ENCODE measurements at places on chromosomes 11 and 22.
A peak's percentile ranks its signal among the peaks of the same experiment; 100 is the strongest.

DNA sequence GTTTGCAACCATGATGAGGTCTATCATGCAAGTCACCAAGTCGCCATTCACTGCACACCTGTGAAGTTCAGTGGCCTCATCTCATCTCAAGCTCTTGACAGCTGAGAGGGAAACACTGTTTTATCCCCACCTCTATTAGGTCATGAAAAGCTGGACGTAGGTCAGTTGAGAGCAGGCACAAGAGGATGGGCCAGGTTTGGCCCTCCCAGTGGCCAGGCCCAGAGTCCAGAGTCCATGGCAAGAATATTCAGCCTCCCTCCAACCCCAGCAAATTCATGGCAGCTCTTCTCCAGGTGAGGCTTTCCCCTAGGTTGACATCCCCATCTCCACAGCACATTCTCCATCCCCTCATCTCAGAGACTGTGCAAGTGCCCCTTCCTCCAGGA, 22.0 kb upstream of the ISX start:
- no peak for DNase-seq

DNA sequence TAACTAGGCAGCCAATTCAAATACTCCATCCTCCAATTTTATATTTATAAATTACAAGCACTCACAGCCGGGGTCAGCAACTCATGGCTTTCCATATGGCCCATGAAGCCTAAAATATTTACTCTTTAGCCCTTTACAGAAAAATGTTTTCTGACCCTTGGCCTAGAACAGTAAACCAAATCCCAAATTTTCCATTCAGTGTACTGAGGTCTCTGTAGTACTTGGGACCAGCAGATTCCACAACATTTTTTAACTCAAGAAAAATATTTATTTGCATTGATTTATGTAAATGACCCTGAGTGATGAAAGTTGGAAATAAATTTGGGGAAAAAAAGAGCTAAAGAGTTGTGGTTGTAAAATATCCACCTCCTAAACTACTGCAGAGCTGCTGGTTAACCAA, 82.6 kb downstream of the SLC1A2 start:
- DNase-seq, result no peak

GRCh38 chr22:27800250-27801201, 1.0 kb downstream of the MN1 start:
- DNase-seq, result no peak

DNA sequence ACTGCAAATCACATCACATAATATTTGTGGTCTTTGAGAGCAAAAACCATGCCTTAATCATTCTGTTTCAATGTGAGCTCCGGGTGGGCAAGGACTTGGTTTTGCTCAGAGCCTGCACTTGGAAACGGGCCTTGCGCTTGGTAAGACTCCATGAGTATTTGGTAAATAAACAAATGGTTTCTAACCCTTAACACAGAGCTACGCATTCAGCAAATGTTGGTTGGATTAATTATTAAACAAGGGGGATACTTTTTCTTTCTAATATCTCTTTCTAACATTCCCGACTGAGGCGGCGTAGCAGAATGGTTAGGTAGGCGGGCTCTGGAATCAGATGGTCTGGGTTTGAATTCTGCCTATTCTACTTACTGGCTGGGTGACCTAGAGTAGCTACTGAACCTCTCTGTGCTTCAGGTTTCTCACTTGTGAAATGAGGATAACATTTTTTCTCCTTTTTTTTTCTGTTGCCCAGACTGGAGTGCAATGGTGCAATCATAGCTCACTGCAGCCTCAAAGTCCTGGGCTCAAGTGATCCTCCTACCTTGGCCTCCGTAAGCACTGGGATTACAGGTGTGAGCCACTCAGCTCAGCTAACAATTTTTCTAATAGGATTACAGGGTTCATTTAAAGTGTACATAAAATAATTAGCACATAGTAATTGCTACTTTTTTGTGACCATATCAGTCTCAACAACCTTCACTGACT, 3.4 kb upstream of the FAM83F start:
- no peak for DNase-seq

- no peak for DNase-seq
These were observed 15.8 kb downstream of the SHANK3 start for GRCh38 chr22:50688448-50688847.

GRCh38 chr11:102560555-102561011, 30.0 kb upstream of the MMP7 start:
- peak; percentile 73 for DNase-seq

DNA sequence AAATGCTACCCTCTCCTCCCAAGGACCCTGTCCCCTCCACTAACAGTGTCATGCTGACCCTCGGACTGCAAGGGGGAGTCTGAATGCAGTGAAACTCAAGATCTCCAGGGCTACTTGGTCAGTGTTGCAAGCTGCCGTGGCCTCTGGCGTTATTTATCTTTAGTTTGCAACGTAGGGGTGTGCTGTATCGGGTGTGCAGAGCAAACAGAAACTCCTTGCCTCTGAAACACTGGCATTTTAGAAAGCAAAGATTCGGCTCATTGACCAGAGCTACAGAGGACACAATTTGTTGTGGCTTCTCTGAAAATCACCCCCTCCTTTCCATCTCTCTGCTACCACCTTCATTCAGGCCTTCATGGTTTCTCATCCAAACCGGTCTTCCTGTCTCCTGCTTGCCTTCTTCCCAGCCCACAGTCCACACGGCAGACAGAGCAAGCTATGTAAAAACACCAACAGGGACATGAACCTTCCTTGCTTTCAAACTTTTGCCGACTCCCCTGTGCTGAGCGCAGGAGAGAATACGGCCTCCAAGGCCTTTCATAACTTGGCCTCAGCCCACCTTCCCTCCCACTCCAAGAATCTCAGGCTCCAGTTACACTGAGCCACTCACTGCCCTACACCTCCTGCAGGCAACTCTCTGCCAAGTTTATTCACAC, 14.9 kb downstream of the FZD4 start:
- no peak for DNase-seq

- DNase-seq, result no peak
These were observed 328.2 kb upstream of the SORL1-AS1 start for GRCh38 chr11:121780971-121781370.

DNA sequence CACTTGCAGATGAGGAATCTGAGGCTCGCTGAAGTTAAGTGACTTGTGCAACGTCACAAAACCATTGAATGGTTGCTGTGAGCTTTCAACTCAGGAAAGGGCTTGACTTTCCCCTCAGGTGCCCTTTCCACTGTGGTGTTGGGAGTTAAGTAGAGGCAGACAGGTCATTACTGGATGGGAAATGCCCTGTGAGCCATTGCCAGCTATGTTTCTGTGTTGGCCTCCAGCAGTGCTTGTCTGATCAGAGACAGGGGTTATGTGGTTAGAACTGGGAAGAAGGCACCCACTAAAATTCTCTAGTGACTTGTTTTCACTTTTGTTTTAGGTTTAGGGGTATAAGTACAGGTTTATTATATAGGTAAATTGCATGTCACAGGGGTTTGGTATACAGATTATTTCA, 96.6 kb downstream of the FDX1 start:
- DNase-seq, result no peak

DNA sequence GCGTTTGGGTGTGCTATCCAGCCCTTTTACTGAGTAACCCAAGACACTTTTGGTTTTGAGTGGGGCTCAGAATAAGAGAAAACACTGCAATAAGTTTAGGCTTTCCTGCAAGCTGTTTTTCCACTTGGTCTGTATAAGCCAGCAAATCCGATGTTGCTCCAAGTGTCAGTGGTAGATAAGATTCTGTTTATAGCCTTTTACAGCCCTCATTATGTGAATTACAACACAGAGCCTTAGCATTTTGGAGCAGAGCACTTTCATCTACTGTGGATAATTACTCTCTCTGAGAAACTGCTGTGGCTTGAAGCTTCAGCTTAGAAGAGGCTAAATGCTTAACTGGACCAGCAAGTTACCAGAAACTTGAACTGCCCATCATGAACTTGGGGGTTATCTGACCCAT, 601.1 kb downstream of the JRKL start:
- no peak for DNase-seq

- no peak for DNase-seq
These were observed 7.4 kb downstream of the DUSP8 start for GRCh38 chr11:1564535-1565172.

- DNase-seq, result no peak
These were observed 113.5 kb downstream of the SLC1A2 start for GRCh38 chr11:35305670-35306382.

- peak; percentile 56 for DNase-seq
These were observed 88.3 kb upstream of the MTMR2 start for GRCh38 chr11:96012086-96012824.

- no peak for DNase-seq
These were observed 31.3 kb downstream of the CEP57 start for GRCh38 chr11:95821640-95822039.

GRCh38 chr11:90774727-90775566, 552.1 kb upstream of the CHORDC1 start:
- no peak for DNase-seq

GRCh38 chr11:118947091-118947490, 9.0 kb upstream of the UPK2 start:
- DNase-seq, result no peak

- no peak for DNase-seq
These were observed 33.1 kb upstream of the CYB5R3 start for GRCh38 chr22:42682113-42682851.

DNA sequence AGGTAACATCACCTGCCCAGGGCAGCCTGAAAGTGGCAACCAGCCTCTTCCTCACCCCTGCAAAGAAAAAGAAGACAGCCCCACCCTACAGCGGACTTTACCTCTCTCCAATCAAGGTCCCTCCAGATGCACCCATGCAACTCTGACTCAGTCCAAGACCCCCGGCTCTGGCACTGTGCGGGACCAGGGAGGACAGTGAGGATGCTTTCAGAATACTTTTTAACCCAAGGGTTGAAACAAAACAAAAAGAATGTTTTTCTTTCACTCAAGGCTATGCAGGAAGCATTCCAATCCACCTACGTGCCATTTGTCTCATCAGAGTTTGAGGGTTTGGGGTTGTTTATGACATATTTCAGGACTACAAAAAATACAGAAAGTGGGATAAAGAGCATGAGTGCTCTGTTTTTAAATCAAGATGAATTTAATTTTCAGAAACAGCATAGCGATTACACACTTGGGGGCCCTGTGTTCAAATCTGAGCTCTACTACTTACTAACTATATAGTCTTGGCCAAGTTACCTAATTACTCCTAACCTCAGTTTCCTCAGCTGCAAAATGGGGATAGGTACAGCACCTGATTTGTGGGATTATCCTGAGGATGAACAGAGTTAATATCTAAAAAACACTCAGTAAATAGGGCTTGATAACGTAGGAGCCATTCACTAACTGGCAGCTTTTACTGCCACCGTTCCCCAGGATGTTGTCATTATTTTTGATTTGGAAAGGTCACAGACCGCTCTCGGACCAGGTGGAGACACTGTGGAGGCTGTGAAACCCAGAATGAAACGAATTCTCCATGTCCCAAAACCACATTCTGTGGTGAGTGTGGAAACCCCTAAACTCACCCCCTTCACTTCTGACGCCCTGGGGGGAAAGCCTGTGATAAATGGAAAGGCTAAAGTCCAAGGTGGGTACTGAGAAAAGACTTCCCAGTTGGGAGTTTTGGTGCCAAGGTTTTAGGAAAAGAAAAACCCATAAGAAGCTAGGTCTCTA, 5.6 kb downstream of the PLAAT3 start:
- DNase-seq, result no peak

- no peak for DNase-seq
These were observed 67.5 kb upstream of the TIMP3 start for GRCh38 chr22:32733923-32734514.

GRCh38 chr11:76699451-76700091, 29.0 kb upstream of the LRRC32 start:
- no peak for DNase-seq

GRCh38 chr11:65856689-65857499, 1.1 kb downstream of the CFL1 start:
- DNase-seq, result peak; percentile 87

DNA sequence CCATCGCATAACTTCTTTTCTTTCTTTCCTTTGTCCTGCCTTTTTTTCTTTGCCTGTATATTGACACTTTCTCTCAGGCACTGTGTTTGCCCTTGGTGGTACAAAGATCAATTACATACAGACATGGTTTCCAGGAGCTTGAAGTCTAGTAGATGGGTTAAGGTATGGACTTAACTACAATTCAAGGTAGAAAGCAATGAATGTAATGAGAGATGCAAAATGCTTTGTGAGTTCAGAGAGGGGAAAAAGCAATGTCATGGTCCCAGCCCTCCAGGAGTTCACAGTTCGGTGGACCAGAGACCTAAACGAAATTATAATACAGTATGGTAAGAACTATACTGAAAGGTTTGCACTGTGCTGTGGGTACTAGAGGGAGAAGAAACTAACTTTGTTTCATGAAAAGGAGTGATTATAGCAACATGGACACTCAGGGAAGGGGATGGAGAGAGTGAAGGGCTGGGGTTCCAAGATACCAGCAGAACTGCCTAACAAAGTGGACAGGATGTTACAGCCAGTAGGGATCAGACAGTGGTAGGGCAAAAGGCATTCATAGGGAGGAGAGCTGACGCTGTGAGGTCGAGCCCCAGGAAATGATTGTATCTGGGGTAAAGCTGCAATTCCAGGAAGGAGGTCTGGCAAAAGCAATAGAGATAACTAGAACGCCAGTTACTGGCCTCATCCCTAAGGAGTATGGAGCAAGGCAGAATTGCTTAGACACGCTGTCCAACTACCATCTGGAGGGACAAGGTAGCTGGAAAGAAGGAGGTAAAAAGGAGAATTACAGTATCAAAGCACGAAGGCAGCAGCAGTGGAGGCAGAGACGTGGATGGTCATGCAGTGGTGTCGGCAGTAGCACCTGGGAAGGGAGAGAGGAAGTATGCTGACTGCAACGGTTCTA, 158.3 kb upstream of the MTMR2 start:
- no peak for DNase-seq

DNA sequence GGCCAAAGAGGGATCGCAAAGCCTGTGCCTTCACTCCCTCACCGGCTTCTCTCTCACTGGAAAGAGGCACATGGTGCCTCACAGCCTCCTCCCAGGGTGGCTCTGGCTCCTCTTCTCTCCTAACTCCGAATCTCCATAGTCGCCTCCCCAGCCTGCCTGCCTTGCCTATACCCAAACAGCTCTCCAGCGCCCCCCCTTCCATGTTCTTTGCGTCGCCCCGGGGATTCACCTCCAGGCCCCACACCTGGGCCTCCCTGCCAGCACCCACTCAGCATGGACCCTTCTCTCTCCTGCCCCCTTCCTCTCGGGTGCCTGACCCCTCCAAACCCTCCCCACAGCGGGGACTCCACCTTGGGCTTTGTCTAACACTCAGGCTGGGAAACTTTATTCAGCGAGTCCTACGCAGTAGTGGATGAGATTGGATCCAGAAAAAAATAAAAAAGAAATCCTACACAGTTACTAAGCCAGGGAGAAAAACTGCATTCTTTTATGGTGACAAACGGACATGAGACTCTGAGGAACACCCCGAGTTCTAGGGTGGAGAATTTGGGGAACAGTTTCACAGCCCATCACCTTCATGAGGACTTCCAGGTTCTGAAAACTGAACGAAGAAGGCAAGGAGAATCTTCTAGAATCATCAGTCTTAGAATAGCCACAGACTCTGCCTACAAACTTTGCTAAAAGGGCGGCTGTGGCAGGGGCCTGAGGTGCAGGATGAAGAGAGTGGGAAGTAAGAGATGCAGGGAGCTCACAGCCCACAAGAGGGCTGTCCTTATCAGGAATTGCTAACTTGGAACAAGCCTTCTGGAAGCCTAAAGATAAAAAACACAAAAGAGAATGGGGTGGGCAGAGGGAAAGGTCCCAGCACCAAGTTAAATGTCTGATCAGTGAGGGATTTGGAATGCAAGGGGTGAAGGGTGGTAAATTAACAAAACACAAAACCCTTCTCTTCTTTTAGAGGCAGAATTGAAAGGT, 5.3 kb downstream of the PPM1F start:
- no peak for DNase-seq

Measured in GM06990 (cell line).